ENCODE measurements at places on chromosomes 1 and 21.
A peak's percentile ranks its signal among the peaks of the same experiment; 100 is the strongest.

DNA sequence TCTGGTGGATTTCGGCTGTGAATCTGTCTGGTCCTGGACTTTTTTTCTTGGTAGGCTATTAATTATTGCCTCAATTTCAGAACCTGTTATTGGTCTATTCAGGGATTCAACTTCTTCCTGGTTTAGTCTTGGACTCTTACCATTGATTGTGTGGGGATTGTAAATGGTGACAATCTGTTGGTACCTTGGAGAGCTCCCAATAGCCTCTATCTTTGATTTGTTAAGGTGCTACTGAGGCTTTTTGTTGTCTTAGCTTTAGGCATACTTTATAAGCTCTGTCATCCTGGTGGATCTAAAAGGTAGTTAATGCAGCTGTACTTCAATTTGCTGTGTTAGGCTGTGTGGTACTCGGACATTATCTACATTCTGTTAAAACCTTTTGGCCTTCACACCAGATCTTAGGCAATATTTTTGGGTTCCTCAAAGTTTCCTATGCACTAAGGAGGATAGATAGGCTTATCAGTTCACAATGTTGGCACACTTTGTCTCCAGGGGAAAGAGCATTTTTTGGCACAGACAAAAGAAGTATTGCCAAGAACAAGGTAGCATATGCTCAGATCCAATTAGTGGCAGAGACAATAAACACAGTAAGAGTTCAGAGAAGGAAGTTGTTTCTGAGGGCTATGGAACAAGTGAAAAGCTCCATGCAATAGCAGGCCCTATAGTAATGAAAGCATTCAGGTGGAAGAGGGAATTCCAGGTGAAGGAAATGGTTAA lies 230.4 kb downstream of the PDE4B start:
- no peak for DNase-seq

- no peak for DNase-seq
Observed at GRCh38 chr1:23168079-23168444, 594 bp downstream of the LUZP1 start.

GRCh38 chr21:36542312-36543101 lies 62.6 kb upstream of the CLDN14 start:
- no peak for DNase-seq

GRCh38 chr1:218547957-218548730 lies 203.0 kb downstream of the TGFB2 start:
- no peak for DNase-seq

DNA sequence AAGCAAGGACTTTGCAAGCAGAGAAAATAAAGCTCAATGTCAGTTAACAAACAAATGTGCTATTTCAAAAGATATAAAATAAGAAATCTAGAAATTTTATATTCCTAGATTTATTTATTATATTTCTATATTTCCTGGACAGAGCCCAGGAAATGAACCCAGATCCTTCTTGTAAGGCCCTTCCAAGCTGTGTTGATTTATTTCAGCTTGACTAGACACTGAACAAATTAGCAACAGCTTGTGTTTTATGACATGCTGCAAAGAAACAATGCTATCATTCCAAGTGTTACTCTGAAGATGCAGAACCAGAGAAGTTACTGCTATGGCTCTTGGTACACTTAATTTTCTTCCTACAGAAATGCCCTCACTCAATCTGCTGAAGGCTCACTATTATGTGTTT lies 6.2 kb downstream of the TGFBR3 start:
- DNase-seq, result no peak

DNA sequence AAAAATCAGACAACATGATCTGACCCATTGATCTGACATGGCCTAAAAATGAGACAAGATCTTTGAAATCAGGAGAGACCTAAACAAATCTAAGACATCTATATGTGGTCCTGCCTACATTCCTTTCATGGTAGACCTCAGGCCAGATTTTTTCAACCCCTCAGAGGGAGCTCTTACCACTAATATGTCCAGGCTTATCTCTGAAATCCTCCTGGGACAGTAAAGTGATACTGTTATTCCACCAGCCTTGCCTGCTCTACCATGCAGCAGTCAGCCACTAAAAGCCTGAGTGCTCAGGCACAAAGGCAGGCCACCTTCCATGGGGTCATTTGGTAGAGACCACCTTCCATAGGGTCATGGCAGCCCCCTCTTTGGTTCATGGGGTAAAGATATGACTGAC lies 126.9 kb downstream of the TBX15 start:
- DNase-seq, result no peak

DNA sequence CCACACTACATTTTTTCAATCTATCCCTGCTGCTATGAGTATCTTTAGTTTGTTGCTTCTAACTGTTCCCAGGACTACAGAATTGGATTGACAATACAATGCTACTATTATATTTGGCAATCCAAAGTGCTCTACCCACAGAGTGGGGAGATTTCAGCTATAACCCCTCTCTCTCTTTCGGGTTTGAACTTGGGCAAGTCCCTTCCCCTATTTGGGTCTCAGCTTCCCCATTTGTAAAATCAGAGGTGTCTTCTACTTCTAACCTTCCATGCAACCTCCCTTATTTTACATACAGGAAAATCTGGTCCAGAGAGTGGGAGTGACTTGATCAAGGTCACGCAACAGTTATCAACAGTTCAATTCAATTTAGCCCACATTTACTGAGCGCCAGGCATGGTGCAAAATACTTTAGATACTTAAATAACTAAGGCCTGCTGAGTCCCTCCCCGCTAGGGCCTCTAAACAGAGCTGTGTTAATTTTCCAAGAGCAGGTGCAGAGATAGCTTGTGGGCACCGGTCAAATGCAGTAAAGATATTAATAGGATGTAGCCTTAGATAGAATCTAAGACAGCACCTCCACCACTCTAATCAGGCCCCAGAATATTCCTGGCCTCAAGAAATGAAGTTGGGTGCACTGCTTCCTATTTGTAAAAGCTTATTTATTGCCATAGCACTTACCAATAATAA lies 9.4 kb upstream of the GPX7 start:
- DNase-seq, result no peak

DNA sequence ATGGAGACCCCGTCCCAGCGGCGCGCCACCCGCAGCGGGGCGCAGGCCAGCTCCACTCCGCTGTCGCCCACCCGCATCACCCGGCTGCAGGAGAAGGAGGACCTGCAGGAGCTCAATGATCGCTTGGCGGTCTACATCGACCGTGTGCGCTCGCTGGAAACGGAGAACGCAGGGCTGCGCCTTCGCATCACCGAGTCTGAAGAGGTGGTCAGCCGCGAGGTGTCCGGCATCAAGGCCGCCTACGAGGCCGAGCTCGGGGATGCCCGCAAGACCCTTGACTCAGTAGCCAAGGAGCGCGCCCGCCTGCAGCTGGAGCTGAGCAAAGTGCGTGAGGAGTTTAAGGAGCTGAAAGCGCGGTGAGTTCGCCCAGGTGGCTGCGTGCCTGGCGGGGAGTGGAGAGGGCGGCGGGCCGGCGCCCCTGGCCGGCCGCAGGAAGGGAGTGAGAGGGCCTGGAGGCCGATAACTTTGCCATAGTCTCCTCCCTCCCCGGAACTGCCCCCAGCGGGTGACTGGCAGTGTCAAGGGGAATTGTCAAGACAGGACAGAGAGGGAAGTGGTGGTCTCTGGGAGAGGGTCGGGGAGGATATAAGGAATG lies 505 bp downstream of the LMNA start:
- DNase-seq, result no peak

DNA sequence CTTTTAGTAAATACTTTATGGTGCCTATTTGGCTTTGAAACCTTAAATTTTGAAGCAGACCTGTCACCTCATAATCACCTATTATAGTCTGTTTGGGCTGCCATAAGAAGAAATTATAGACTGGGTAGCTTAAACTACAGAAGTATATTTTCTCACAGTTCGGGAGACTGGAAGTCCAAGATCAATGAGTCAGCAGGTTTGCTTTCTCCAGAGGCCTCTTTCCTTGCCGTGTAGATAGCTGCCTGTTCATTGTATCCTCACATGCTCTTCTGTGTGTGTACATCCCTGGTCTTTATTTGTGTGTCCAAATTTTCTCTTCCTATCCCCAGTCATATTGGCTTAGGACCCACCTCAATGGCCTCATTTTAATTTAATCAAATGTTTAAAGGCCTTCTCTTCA lies 518.2 kb downstream of the ADGRL2 start:
- no peak for DNase-seq

- DNase-seq, result no peak
Observed at GRCh38 chr1:43549921-43550597, 19.4 kb downstream of the PTPRF start.

DNA sequence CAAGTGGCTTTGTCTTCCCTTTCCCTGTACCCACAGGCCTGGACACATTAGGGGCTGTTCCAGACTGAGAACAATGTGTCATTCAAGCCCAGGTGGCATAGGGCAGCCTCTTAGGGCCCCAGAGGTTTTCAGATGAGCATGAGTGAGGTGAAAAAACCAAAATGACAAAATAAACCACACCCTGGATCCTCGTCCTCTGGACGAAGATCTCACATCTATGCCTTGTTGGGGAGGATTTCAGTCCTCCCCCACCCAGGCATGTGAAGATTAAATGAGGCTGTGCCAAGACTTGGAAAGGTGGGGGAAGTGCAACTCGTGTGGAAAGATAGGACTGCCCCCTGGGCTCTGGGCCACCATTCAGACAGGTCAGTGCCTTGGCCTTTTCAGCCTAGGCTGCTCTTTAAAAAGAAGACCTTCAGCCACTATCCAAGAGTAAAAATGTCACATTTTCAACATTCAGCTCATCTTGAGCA lies 32.8 kb upstream of the IL19 start:
- no peak for DNase-seq

DNA sequence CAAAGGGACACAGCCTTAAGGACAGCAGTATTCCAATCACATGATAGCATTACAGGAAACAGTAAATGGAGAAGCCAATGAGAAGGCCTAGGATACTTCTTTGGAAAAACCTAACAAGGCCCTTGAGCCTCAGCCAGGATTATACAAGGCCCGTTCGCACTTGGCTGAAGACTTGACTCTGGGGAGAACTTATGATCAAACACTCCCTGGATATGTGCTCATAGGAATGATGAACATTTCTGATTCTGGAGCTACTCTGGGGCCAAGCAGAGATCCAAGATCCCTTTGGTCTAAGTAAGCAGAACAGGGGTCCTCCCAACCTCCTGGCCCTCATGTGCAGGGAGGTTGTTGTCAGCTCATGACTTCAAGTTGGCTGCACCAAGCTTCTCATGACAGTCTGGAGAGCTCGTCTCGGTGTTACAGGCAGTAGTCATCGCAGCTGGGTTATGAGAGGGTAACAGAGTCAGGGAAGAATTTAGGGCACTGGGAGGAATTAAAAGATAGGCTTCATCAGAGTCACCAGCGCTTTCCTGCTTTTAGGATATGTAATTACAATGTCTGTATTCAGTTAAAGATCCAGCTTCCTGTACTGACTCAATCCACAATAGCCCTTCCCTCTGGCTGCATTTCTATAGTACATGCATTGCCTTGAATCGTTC lies 92.5 kb upstream of the IRF2BP2 start:
- no peak for DNase-seq

DNA sequence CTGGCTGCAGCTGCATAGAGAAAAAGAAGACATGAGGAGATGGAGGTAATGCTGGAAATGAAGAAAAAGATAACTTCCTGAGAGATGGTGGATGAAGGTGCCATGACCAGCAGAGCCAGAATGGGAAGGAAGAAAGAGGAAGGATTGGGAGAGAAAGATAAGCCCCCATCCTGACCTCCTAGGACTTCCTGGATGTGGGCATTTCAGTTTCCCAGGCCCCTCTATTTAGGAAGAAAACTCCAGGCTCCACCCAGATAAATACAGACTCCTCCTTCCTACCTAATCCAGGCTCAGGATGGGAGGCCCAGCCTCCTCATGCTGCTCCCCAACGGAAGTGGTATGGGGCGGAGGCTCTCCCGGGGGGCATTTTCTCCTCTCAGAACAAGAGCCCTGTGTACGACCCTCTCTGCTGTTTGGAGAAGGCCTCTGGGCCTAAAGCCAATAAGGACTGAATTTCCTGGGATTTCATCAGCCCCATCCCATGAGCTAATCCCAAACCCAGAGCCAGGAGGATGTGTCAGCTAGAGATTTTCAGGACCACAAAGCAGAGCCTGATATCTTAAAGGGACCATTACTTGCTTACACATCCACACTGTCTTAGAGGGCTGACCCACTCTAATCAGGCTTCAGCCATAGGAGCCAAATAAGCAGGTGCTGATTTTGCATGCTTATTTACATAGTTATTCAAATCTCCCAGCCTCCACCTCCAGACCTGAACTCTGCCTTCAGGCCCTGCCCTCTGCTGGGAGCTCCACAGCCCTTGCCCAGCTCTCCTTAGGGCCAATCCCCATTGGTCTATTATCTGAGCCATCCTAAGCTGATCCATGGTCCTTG lies 5.1 kb upstream of the ARHGEF2 start:
- DNase-seq, result no peak

DNA sequence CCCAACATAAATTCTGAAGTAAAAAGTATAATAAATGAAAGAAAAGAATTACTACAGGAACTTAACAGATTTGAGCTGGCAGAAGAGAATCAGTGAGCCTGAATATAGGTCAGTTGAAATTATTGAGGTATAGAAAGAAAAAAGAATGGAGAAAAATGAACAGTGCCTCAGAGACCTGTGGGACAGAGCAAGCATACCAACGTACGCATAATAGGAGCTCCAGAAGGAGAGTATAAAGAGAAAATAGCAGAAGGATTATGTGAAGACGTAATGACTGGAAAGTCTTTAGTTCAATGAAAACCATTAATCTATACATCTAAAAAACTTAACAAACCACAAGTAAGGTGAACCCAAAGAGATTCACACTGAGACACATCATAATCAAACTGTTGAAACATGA lies 261.8 kb downstream of the DYRK1A start:
- no peak for DNase-seq

DNA sequence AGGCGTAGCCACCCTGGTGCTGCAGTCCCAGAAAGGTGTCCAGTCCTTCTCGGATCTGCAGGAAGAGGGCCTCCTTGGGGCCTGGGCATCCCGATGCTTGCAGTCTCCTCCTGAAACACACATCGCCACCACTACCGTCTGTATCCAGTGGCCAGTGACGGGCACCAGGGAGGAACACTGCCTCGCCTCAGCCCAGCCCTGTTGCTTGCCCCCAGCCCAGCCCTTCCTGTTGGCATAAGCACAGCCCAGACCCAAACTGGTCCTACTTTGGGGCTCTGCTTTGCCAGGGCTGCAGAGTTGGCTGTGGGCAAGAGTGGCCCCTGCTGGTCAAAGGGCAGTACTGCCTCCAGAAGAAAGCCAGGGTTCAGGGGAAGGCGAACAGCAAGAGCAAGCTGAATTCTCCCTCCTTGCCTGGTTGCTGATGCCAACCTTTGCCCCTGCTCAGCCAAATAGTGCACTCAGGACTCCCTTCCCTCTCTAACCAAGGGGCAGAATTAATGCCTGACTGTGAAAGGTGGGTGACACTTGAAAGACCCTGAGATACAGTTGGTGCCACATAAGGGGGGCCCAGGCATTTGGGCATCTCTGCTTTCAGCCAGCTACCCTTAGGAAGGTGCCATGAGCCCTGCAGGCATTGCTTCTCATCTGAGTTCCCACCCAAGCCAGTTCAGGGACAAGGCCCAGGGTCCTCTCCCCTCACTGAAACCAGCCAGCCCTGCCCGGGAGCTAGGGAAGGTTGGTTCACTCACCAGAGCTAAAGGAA lies 11.1 kb upstream of the ARHGEF2 start:
- DNase-seq, result peak; percentile 58

GRCh38 chr1:238187575-238187949 lies 296.8 kb upstream of the ZP4 start:
- no peak for DNase-seq
